Sigmoid colon (tissue), 7 donors: ENCODE measurements at places on chromosomes 12 and 14.
A peak's percentile ranks its signal among the peaks of the same experiment; 100 is the strongest.

GRCh38 chr14:54003064-54003463 is 46.4 kb upstream of the BMP4 start:
- no peak for DNase-seq

GRCh38 chr12:39831587-39832315 is 212.1 kb upstream of the ABCD2 start:
- DNase-seq = no peak

DNA sequence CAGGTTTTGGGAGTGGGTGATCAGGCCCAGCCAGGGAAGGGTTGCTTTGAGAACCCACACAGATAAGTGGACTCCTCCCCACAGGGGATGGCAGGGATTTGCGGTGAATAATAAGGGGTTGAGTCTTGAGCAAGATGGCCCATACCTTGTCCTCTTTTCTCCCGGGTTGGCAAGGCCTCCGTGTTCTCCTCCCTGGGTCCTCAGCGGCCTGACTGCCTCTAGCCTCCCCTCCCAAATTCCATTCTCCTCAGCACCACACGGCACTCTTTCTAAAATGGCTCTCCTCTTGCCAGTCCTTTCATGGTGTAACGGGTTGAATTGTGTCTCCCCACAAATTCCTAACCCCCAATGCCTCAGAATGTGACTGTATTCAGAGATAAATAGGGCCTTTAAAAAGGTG is 70.0 kb downstream of the CHST11 start:
- DNase-seq = no peak

DNA sequence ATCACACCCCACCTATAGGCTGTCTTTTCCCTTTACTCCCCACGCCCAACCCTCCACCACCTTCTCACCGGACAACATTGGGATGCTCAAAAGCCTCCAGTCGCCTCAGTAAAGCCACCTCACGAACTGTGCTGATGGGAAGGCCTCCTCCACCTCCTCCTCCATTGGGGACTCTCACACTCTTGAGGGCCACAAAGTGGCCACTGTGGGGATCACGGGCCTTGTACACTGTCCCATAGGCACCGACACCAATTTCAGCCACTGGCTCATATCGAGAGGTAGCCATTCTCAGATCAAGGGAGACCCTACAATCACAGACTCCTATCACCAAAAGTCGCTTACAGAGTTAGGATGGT is 700 bp downstream of the CDK4 start:
- peak; percentile 63 for DNase-seq

DNA sequence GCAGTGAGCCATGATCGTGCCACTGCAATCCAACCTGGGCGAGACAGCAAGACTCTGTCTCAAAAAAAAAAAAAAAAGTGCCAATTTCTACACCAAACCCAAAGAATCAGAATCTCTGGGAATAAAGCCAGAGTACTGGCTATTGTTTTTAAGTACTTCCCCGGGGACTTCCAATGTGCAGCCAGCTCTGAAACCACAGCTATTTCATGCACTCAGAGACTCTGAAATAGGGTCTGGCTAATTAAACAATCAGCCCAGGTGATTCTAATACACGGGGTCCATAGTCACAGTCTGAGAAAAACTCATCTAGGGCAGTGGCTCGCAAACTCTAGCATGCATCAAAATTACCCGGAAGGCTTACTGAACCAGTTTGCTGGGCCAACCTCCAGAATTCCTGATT is 56.3 kb downstream of the SIX6 start:
- no peak for DNase-seq

GRCh38 chr12:86158956-86159355 is 97.2 kb downstream of the MGAT4C start:
- DNase-seq = no peak

GRCh38 chr12:49369411-49370145 is 2.3 kb downstream of the SPATS2 start:
- DNase-seq = no peak

DNA sequence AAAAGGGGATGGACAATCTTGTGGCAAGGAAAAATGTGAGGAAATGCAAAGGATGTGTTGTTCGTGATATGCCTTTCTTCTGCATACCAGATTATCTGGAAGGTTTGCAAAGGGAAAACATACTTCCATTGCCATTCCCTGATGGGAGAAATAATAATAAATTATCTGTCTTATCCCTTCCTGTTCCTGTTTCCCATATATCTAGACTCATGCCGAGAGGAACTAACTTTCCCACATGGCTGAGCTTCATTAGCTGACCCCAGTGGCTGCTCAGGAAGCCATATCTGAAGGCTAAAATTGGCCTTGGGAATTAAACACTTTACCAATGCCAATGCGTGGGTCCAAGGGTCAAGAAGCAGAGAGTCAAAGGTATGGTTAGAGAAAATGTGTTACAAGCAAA is 439.8 kb downstream of the MDGA2 start:
- DNase-seq = no peak

GRCh38 chr12:100661300-100661951 is 87.9 kb downstream of the GAS2L3 start:
- no peak for DNase-seq

GRCh38 chr12:40446385-40446784 is 221.6 kb downstream of the LRRK2 start:
- DNase-seq = no peak

DNA sequence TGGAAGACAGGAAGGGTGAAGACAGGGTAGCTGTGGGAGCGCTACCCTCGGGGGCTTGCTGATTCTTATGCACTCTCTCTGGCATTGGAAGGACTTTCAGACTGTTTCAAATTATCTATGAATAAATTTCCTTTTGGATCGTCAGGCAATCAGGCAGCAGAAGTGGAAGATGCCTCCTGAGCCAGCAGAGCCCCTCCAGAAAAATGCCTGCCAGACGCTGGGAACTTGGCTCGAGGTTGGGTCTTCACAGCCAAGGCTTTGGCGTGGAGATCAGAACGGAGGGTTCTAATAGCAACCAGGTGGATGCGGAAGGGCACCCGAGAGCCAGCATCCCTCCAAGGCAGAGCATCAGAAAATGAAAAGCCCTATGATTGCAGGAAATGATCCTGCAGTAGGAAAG is 119.2 kb upstream of the RFLNA start:
- DNase-seq = no peak

GRCh38 chr14:62532181-62532580 is 513.1 kb downstream of the KCNH5 start:
- no peak for DNase-seq

GRCh38 chr14:38044710-38045109 is 163.0 kb upstream of the SSTR1 start:
- no peak for DNase-seq

- DNase-seq = no peak
Measured at GRCh38 chr12:72110937-72111650, 161.1 kb upstream of the TRHDE start.

- DNase-seq = no peak
Measured at GRCh38 chr14:94028450-94028826, 2.3 kb downstream of the OTUB2 start.
